ENCODE measurements at places on chromosomes 11 and 22.
A peak's percentile ranks its signal among the peaks of the same experiment; 100 is the strongest.

- DNase-seq: no peak
These were observed 1169.3 kb downstream of the LRRC4C start for GRCh38 chr11:40290171-40290631.

DNA sequence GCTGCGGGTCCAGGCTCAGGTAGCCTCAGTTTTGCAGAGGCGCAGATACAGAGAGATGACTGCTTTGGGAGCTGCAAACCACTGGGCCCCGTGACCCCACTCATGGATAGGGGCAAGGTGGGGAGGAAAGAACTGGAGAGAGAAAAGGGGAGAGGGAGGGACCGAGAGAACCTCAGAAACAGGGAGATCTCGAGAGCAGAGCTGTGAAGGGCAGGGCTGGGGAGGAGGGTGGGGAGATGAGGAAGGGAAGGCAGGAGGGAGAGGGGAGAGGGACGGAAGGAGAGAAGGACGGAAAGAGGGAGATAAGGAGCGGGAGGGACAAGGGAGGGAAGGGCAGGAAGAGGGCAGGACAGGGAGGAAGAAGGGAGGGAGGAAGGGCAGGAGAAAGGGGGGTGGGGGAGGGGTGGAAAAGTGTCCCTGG is 46.3 kb downstream of the IGLL1 start:
- DNase-seq: no peak

- DNase-seq: no peak
These were observed 73.3 kb downstream of the GLYATL1 start for GRCh38 chr11:59012398-59013265.

- no peak for DNase-seq
These were observed 30.8 kb downstream of the CBL start for GRCh38 chr11:119236891-119237290.

DNA sequence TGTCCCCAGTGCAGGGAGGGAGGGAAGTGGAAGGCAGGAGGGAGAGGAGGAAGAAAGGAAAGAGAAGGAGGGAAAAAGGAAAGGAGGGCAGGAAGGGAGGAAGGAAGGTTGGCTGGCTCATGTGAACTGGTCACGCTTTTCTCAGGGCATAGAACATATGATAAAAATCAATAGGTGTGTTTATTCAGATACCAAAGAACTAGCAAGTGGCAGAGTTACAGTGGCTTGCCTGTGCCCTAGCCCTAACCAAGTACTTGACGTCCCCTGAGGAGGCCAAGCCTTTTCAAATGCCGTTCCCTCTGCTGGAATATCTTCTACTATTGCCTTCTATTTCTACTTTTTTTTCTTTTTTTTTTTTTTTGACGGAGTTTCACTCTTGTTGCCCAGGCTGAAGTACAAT is 33.5 kb downstream of the CHRDL2 start:
- DNase-seq: no peak

DNA sequence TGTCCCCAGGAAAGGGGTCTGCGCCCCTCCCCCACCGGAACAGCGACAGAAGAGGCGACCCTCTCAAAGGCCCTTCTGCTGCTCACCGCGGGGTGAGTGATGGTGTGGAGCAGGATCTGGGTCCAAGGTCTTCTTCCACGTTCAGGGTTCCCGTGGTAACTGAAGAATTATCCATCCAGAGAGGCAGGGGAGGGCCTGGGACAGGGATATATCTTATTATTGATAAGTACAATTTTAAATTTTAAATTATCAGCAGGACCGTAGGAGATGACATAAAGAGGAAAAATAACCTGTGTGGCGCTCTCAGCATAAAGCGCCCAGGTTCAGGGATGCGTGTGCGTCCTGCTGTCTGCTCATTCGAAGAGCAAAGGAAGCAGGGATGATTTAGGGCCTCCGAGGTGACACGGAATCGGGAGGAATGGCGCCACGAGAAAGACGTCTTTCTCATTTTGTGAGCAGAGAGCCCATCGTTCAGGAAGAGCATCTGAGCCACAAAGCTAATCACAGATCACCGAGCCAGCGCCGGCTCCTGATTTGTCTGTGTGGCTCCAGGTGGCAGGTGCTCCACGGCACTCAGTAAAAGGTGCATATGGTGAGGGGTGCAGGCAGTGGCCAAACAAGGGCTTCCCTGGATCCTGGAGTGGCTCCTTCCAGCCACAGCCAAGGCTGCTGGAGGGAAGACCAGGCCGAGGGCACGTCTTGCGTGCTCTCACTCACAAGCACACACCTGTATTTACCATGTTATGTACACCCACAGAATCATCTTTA is 19.3 kb downstream of the KRTAP5-5 start:
- DNase-seq: no peak

DNA sequence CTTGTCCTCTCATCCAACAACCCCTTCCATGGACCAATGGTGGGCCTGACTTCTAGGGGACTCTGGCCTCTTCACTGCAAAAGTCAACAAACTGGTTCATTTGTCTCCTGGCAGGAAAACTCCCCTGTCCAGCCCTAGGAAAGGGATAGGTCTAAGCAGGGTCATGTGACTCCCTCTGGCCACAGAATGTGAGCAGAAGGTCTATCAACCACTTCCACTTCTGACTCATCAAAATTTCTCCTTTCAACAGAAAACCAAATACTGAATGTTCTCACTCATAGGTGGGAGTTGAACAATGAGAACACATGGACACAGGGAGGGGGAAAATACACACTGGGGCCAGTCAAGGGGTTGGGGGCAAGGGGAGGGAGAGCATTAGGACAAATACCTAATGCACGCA is 1.3 kb upstream of the ISX start:
- no peak for DNase-seq

- no peak for DNase-seq
These were observed 332.4 kb downstream of the TBC1D22A start for GRCh38 chr22:47094861-47095330.

DNA sequence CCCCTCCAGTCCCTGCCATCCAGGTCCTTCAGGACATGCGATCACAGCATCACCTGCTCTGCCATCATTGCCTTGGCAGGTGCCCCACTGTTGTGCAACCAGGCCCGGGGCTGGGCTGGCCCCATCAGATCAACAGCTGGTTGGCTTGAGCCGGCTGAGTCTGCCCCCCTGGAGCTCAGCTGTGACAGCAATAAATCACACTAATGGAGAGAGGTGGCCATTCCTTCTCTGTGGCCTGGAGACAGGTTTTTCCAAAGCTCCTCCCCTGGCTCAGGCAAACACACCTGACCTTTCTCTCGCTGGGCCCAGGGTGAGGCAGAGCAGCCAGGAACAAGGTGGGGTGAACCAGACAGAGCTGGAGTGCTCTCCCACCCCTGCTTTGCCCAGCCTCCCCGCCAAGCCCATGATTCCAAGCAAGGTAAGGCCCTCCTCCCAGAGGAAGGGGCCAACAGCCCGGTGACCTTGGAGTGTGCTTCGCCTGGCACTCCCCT is 8.9 kb upstream of the FXYD2 start:
- DNase-seq: no peak

DNA sequence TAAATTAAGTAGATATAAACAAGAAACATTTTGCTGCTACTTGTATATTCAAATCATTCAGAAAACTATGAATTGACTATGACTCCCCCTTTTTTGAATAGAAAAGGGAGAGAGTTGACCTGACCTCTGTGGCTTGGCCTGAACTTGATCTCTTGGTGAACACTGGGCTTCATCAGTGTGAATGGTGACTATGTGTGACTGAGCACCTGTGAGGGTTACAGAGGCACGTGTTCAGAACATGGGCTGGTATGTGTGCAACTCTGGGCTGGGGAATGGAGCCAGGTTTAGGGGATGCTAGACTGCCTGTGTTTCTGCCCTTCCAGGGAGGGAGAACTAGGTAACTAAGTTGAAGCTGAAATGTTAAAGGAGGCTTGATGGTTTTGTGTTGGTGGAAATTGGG is 29.2 kb downstream of the HSD17B12 start:
- no peak for DNase-seq

GRCh38 chr11:119886667-119887230 is 157.7 kb upstream of the NECTIN1 start:
- DNase-seq: no peak

- no peak for DNase-seq
These were observed 339.5 kb upstream of the CADM1 start for GRCh38 chr11:115843685-115844084.

- DNase-seq: no peak
These were observed 176.7 kb downstream of the BCR start for GRCh38 chr22:23357053-23357452.

GRCh38 chr11:6438979-6439571 is 1.7 kb downstream of the HPX start:
- DNase-seq: peak; percentile 44

DNA sequence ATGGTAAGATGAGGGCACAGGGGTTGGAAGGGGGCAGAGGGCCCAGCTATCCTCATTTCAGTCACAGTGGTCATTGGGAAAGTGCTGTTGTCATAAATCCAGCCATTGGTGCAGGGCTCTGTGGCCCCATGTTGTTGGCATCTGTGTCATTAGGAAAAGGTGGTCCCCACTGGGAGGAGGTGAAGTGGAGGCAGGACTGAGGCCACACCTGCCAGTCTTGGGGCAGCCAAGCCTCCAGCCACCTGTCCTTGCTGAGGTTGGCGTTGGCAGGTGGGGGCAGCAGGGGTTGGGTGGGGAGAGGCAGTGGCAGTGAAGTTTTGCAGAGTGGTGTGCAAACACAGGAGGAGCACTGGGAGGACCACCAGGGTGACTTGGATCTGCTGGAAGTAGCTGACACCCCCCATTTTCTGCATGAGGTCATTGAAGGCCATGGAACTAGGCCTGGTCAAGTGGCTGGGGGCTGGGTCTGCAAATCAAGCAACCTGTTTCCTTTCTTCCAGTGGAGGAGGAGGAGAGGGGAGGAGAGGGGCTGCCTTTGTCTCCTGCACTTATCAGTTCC is 25.3 kb downstream of the SLC22A6 start:
- no peak for DNase-seq

DNA sequence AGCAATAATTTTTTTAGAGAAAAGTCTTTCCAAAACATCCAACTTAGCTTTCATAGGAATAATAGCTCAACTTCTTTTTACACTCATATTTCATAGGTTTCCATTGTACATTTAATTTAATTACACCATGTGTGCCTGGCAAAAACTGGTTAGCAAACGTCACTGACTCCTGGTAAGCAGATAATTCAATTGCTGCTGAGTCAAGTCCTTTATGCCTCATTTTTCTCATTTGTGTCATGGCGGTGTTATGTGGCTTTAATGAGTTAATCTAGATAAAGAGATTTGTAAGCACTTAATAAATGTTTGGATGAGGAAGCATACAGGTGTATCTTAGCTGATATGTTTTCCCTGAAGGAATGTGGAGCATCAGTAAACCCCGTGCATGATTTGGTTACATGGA is 41.2 kb upstream of the PAK1 start:
- no peak for DNase-seq

- DNase-seq: no peak
These were observed 5.9 kb downstream of the SF1 start for GRCh38 chr11:64772303-64773018.

DNA sequence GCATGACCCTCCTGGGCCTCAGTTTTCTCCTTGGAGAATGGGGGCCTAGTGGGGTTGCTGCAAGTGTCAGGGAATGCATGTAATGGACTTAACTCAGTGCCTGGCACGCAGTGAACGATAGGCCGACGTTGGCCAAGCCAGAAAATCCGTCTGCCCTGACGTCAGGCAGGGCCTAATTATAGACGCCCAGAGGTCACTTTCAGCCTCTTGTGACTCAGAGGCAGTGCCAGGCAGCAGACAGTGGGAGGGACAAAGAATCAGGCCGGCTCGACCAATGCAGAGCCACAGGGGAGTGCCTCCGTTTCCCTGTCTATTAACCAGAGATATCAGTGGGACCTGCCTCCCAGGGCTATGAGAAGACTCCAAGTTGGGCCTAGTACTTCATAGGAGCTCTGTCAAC is 115.0 kb downstream of the MN1 start:
- no peak for DNase-seq

- no peak for DNase-seq
These were observed 341.5 kb downstream of the CASP12 start for GRCh38 chr11:104556606-104557301.

DNA sequence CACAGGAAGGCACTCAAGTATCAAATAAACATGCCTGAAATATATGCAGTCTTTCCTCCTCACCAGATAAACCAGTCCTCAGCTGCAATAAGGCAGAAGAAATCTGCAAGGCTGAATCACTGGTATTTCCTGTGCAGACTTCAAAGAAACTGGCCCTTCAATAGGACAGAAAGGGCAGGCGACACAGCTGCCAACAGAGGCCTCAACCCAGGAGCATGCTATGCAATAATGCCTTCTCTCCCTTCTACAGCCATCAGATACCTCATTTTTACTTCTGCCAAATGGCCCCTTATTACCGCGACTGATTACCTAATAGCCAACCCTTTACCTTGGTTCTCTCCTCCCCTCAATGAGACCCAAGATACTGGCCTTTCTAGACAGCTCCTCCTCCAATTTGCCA is 8.0 kb downstream of the NUMA1 start:
- DNase-seq: no peak

GRCh38 chr11:94574193-94574961 is 7.2 kb downstream of the PIWIL4 start:
- no peak for DNase-seq

DNA sequence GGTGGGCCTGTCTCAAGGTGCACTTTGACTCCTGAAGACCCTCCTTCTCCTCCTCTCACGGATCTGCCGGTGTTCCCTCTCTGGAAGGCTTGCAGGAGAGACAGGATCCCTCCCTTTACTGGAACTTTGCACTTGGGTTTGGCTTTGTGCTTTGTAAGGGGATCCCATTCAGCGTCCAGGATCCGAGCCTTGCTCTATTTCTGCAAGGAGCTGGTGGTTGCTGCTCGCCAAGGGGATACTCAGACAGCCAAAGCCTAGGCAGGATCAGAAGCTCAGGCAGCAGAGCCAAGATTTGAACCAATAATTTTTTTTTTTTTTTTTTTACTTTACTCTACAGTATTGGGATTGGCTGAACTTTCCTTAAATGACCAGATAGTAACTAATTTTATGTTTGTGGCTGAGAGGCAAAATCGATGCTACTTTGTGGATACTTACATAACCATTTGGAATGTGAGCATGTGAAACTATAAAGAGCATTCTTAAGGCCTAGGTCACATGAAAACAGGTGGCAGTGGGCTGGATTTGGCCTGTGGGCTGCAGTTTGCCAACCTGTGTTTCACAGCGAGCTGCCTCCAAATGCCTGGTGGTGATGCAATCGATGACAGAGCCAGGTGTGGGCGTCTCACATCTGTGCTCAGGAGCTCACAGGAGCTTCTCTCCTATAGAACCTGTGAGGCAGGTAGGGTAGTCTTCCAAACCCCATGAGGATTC is 25.2 kb downstream of the BCR start:
- no peak for DNase-seq

DNA sequence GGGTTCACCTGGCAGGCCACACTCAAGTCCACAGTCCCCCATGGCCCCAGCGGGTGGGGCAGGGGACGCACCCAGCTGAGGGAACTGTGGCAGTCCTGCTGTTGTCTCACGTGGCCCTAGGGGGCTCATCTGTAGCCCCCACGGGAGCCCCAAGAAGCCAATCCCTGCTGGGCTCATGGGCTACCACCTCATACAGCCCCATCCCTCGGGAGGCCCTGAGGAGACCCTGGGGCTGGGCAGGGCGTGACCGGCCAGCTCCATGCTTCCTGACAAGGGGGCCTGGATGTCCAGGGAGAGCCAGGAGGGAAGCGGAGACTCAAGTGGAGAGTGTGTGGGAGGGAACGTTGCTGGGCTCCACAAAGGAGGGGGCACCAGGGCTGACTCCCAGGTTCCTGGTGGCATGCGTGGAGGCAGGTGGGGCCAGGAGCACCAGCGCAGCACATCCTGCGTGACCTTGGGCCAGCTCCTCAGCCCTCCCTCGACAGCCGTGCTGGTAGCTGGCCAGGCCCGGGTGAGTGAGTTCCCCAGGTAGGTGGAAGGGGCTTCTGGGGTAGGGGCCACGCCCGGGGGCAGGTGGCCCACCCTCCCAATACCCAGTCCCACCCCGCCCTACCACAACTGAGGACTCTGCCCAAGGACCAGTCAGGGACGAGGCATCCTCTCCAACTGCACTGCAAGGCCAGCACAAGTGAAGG is 7.9 kb downstream of the RTN4R start:
- DNase-seq: no peak
